ENCODE measurements at places on chromosomes 4 and X.
A peak's percentile ranks its signal among the peaks of the same experiment; 100 is the strongest.

- H3K27me3 ChIP-seq = no peaks in the 10 kb centered on the region
- peaks cover 4% of the 10 kb centered on the region for H3K4me1 ChIP-seq
- no peak for DNase-seq
- H3K36me3 ChIP-seq = no peaks in the 10 kb centered on the region
Measured at GRCh38 chrX:30572004-30572403, 5.6 kb downstream of the TASL start.

DNA sequence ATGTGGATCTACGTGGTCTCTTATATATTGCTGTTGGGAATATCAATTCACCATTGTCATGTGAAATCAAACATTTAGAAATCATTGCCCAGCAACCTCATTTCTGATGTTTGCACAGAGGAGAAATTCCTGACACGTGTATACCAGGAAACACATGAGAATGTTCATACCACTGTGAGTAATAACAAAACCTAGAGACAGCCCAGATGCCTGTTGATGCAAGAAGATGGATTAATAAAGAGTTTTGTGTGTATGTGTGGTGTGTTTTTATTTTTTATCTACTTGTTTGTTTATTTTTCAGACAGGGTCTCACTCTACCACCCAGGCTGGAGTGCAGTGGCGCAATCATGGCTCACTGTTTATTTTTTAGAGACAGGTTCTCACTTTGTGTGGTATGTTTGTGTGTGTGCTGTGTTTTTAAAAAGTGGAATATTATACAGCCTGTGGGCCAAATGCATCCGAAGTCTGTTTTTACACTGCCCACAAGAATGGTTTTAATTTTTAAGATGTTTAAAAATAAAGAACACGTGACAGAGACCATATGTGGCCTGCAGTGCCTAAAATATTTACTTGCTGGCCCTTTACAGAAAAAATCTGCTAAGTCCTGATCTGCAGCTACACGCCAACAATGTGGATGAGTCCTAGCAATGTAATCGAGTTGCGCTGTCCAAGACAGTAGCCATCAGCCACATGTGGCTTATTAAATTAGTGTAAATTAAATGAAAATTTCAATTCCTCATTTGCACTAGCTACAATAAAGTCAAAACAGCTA is 39.2 kb downstream of the TXLNG start:
- H3K4me1 ChIP-seq = no peaks in the 10 kb centered on the region
- no peak overlapping the region for H3K4me3 ChIP-seq
- no peak overlapping the region for H3K27ac ChIP-seq
- DNase-seq = no peak

DNA sequence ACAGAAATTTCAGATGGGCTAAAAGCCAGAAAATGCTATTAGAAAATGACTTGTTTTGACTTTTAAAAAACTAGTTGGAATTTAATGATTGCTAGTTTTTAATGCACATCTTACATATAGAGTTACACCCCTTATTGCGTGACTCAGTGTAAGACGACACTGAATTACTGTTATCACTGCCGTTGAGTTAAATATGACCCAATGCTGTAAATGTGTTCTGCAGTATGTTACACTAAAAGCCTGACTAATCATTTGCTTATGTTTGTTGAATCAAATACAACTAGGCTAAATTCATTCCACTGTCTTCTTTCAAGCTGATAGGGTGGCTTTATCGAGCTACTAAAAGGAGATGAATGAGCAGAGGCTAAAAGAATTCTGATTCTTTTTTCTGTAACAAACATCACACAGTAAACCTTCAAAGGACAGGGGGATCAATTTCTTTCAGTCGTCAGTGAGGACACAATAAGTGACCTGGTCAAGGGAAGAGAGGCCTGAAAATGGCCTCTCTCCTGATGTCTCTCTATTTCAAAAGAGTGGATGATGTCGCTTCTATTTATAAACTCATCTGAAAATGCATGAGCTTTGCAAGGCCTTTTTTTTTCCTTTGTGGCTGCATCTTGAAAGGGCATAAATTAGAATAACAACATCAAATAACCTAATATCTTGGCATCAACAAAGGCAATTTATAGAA is 142.2 kb upstream of the KCNIP4 start:
- no peaks in the 10 kb centered on the region for H3K27me3 ChIP-seq
- no peaks in the 10 kb centered on the region for H3K4me1 ChIP-seq
- H3K27ac ChIP-seq = no peak overlapping the region
- no peak for DNase-seq
- no peaks in the 10 kb centered on the region for H3K36me3 ChIP-seq

- H3K4me3 ChIP-seq = no peak overlapping the region
- H3K27ac ChIP-seq = no peak overlapping the region
- no peaks in the 10 kb centered on the region for H3K36me3 ChIP-seq
Measured at GRCh38 chr4:143055997-143056396, 128.7 kb upstream of the USP38 start.

DNA sequence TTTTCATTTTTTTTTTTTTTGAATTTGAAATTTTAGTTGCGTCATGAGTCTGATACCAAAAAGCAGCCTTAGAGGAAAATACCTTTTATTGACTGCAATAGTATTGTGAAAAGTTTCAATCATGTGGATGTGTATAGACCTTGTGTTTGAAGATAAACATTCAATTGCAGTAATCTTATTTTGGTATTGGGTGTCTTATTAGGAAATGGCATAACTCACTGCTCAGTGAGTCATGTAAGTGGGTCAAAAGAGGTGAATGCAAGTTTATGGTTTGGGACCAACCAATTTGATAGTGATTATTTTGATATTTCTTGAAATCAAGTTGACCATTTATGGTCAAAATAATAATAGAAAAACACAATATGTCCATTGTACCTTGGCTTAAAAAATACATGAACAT is 627.8 kb upstream of the SLIT2 start:
- no peak for DNase-seq
- no peaks in the 10 kb centered on the region for H3K4me1 ChIP-seq
- H3K36me3 ChIP-seq = no peaks in the 10 kb centered on the region
- no peaks in the 10 kb centered on the region for H3K27me3 ChIP-seq

DNA sequence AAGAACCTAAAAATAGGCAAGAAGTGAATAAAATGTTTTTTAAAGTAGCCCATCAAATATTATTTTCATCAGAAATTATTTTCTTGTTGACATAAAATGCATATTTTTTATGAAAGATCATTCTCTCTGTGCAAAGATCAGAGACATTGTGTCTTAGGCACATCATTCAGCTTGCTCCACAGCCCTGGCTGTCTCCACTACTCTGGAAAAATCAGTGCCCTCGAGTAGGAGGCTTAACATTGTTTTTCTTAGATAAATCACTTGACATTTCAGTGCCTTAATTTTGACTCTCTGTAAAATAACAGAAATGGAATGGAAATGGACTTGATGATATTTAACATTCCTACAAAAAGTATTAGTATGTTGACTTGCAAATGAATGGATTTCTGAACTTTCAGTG is 77.9 kb downstream of the FAT4 start:
- H3K4me1 ChIP-seq = no peaks in the 10 kb centered on the region
- no peak overlapping the region for H3K4me3 ChIP-seq
- no peaks in the 10 kb centered on the region for H3K36me3 ChIP-seq

DNA sequence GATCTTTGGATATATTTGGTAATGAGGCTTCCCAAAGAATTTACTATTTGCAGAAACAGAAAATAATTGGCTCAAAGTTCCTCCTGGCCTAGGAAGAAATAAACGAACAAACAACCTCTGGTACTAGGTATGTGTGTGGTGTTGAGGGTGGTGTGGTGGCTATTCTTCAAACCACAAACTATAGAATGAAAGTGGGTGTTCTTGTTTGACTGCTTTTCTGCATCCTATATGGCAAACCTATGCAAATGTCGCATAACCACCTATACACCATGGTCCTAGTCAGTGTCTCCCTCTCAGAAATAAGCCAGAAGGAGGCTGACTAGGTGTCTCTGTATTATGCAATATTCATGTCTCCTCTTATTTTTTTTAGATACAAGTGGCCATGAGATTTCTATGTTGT is 106.6 kb upstream of the PCDH18 start:
- no peaks in the 10 kb centered on the region for H3K36me3 ChIP-seq
- H3K4me1 ChIP-seq = no peaks in the 10 kb centered on the region
- no peak overlapping the region for H3K4me3 ChIP-seq
- DNase-seq = no peak
- H3K27me3 ChIP-seq = no peaks in the 10 kb centered on the region
- no peak overlapping the region for H3K27ac ChIP-seq

DNA sequence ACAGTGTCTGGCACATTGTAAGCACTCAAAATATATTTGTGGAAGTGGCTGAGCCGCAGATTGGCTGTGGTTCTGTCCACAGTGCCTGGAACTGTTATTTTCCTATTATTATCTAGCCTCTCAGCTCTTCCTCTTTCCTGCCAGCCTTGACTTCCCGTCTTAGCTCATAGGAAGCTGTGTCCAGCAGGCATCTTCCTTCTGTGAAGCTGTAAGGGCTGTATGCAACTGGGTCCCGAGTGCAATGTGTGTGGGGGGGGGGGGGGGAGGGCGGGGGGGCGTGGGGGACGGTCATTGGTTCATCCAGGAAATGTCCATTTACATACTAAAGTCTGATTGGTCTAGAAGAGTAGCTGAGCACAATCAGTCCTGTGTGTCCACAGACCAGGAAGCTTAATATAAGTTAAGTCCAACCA is 210.7 kb downstream of the PDGFRA start:
- H3K36me3 ChIP-seq = no peaks in the 10 kb centered on the region
- DNase-seq = no peak
- no peaks in the 10 kb centered on the region for H3K27me3 ChIP-seq
- no peak overlapping the region for H3K27ac ChIP-seq
- H3K4me3 ChIP-seq = no peak overlapping the region

- H3K4me1 ChIP-seq = no peaks in the 10 kb centered on the region
- no peaks in the 10 kb centered on the region for H3K27me3 ChIP-seq
- DNase-seq = no peak
- H3K27ac ChIP-seq = no peak overlapping the region
- H3K4me3 ChIP-seq = no peak overlapping the region
Measured at GRCh38 chrX:23662853-23663252, 4.4 kb upstream of the PRDX4 start.

DNA sequence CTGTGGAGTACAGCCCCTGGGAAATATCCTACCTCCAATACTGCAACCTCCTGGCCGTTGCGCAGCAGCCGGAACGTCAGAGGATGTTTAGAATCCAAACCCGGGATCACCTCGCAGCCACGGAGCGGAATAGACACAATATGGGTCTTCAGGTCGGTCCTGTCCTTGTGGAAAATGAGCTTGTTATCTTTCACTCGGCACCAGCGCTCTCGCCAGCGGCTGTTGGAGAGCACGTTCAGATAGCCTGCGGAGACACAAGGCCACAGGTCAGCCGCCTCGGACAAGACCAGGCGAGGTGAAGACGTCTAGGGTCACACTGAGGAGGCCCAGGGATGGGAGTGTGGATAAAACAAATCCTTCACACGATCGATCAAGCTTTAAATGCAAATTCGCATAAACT is 139.3 kb downstream of the AFAP1 start:
- H3K27ac ChIP-seq = no peak overlapping the region
- no peaks in the 10 kb centered on the region for H3K4me1 ChIP-seq
- DNase-seq = no peak
- no peaks in the 10 kb centered on the region for H3K36me3 ChIP-seq

DNA sequence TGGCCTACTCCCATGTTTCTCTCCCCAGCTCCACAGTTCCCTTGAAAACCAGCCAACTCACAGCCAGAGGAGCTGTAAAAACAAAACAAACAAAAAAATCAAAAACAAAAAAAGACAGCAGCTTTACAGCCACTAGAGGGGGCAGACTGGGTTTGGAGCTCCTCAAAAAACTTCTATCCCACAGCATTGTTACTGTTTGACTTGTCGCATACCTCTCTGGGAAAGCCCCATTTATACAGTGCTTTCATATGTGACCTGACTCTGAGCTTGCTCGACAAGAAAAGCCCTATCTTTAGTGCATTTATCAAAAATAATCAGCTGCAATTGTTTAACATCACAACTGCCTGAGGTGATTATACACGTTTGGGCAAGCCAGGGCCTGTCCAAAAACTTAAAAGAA is 21.6 kb downstream of the TSPAN6 start:
- no peaks in the 10 kb centered on the region for H3K36me3 ChIP-seq
- no peak overlapping the region for H3K4me3 ChIP-seq
- H3K4me1 ChIP-seq = no peaks in the 10 kb centered on the region
- H3K27me3 ChIP-seq = no peaks in the 10 kb centered on the region

DNA sequence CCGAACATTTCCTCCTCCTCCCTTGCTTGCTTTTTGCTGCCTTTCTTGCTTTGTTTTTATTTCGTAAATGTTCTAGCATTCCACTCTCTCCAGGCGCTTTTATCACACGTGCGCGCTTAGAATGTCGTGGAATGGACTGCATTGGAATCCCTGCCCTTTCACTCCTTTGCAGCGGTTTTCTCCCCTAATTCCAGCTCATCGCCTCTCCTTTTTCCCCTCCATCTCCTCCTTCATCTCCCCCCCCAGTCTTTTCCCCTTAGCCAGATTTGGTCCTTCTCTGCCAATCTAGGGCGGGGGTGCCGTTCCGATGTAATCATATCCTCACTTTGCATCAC is 579 bp downstream of the OGT start:
- H3K27ac ChIP-seq = peak overlapping the region; percentile 93
- H3K27me3 ChIP-seq = no peaks in the 10 kb centered on the region
- no peaks in the 10 kb centered on the region for H3K4me1 ChIP-seq
- H3K4me3 ChIP-seq = peak overlapping the region; percentile 92
- no peaks in the 10 kb centered on the region for H3K36me3 ChIP-seq

DNA sequence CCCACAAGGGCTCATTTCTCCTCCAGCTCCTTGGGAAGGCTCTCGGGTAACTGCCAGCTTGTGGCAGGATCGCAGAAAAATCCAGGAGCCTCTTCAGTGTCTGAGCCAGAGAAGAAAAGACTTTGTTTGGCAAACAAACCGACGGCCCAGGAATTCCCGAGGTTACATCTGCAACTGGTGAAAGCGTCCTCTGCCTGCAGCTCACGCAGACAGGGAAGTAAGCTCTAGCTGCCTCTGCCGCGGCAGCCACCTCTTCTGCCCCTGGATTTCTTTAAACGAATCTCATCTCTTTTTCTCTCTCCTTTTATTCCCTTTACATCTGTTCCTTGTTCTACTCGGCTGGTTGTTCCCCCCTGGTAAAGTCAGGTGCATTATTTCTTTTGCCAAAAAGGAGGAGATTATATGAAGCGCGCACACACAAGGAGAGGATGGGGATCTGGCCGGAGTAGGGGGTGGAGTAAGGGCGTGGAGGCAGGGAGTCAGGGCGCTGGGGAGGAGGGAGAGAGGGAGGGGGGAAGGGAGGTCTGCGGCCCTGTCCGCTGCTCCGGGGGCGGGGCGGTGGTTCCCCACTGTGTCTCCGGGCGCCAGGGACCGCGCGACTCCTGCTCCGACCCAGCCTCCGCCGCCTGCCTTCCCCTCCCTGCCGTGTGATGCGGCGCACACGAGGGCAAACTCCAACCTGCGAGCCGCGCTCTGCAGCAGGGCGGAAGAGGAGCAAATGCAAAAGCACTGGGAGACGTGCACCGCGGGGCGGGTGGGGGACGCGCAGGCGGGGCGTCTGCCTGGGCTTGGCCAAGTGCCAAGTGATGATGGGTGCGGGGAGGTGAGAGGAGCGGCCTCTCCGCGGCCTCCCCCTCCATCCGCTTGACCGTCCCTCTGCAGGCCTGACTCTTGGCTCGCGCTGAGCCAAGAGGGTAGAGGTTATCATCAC is at the start of gene DCHS2:
Gene DCHS2 (minus strand): TSS at position 459 of the 931 bp plus-strand sequence. CDS start 444 bp downstream, at position 15.
- no peak within 1 kb of the TSS for H3K27ac ChIP-seq
- peak; percentile 45 for DNase-seq
- H3K4me1 ChIP-seq = peaks cover 14% of the 10 kb centered on the region
- H3K4me3 ChIP-seq = no peak within 1 kb of the TSS
- H3K27me3 ChIP-seq = peaks cover 8% of the 10 kb centered on the region
